Stimulated activated naive B cell treated with anti-CD40 and anti-IgM and Interleukin-4, amounts not matched to agents 10 μg/mL and 1 μg/mL and 100 μg/mL, for 72 hours (primary cell): ENCODE measurements at places on chromosomes 13 and 19.

GRCh38 chr19:1478934-1479707 is at the start of gene C19orf25:
TSS of gene C19orf25 (minus strand) at chr19:1479215. CDS start at chr19:1478903, 312 bp downstream.
- DNase-seq = peak; percentile 93

DNA sequence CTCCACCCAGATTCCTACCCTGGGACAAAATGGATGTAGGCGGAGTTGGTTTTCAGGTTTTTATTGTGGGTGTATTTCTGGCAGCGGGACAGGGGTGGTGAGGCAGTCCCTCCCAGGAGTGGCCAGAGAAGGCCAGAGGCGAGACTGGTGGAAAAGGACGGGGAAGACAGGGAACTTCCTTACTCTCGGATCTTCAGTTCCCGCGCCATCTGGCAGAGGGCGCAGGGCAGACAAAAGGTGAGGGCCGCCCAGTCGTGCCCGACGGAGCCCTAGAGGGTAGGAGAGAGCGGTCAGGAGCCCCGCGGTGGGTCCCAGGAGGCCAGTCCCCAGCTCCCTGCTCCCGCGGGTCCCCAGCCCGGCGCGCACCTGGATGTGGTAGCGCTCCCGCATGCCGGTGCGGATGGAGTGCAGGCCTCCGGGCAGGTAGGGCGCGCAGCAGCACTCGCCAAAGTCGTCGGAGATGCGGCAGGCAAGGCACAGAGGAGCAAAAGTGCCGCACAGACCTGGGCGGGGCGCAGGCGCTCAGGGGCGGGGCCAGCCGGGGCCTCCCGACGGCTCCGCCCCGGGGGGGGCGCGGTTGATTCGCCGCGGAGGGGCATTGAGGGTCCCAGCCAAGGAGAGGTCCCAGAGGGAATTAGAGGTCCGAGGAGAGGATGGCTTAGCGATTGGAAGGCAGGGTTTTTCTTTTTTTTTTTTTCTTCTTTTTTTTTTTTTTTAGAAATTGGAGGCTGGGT is 3.0 kb downstream of the CNFN start:
- peak; percentile 65 for DNase-seq

GRCh38 chr19:19371059-19371458 is 34.4 kb upstream of the GATAD2A start:
- DNase-seq = no peak

- no peak for DNase-seq
Measured at GRCh38 chr13:30415430-30416030, 6.8 kb upstream of the UBE2L5 start.

- DNase-seq = no peak
Measured at GRCh38 chr13:43127827-43128226, 104.4 kb downstream of the DNAJC15 start.
